Activated CD4-positive, alpha-beta memory T cell treated with anti-CD3 and anti-CD28 coated beads for 36 hours (primary cell): ENCODE measurements at places on chromosomes 12 and 14. TPM values are rescaled to one million over a fixed set of nuclear protein-coding genes. Genes with fewer than 3 reads are reported as not detected.

SLCO1B1 gene
- total RNA-seq = not detected

AQP2 gene
- not detected for total RNA-seq

LARP4 gene
- 62.2 TPM for total RNA-seq

TAS2R50 gene
- not detected for total RNA-seq

GLT8D2 gene
- total RNA-seq = not detected

NYNRIN gene
- total RNA-seq = 0.02 TPM

CATSPERB gene
- 0.14 TPM for total RNA-seq

MUCL1 gene
- not detected for total RNA-seq

FICD gene
- total RNA-seq = 5.7 TPM

RNASE7 gene
- not detected for total RNA-seq
